NCI-H446 (cell line): ENCODE measurements at places on chromosomes 11 and 22.

DNA sequence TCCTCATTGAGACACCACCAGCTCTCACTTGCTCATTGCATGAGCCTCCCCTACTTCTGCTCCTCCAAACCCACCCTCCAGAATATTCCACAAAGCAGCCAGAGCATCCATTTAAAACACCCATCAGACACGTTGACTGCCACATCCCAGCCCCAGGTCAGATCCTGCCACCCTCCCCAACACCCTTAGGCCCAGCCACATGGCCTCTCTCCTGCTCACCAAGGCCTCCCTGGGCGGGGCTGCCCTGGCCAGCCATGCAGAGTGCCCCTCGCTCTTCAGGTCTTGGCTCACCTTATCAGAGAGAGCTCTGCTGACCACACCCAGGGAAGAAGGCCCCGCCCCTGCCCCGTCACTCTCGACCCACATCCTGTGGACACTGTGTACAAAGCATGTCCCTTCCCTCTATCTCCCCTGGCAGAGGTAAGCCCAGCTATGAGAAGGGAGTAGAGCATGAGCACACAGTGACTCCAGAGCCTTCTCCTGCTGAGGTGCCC lies 106.8 kb downstream of the MICAL3 start:
- no peak for DNase-seq

DNA sequence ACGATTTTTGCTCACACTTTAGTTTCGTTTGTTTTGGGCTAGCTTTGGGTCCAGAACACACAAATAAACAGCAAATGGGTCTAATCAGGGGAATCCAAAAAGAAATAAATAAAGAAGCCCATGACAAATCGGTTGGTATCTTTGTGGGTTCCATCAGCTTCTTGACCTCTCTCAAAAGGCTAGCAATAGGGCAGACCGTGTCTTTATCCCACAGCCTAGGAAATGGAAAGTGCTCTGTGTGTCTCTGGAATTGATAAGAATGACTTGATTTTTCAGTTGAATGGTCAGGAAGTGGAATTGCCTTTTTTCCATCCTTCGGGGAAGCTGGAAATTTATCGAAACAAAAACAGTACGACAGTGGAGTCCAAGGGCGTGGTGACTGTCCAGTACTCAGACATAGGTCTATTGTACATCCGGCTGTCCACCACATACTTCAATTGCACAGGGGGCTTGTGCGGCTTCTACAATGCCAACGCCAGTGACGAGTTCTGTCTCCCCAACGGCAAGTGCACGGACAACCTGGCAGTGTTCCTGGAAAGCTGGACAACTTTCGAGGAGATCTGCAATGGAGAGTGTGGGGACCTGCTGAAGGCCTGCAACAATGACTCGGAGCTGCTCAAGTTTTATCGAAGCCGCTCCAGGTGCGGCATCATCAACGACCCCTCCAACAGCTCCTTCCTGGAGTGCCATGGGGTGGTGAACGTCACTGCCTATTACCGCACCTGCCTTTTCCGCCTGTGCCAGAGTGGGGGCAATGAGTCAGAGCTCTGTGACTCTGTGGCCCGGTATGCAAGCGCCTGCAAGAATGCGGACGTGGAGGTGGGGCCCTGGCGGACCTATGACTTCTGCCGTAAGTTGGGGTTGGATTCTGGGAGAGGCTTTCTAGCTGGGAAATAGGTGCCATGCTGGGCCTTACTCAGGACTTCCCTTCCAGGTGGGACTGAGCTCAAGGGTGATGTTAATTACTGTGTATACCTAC lies 28.6 kb downstream of the TECTA start:
- no peak for DNase-seq

DNA sequence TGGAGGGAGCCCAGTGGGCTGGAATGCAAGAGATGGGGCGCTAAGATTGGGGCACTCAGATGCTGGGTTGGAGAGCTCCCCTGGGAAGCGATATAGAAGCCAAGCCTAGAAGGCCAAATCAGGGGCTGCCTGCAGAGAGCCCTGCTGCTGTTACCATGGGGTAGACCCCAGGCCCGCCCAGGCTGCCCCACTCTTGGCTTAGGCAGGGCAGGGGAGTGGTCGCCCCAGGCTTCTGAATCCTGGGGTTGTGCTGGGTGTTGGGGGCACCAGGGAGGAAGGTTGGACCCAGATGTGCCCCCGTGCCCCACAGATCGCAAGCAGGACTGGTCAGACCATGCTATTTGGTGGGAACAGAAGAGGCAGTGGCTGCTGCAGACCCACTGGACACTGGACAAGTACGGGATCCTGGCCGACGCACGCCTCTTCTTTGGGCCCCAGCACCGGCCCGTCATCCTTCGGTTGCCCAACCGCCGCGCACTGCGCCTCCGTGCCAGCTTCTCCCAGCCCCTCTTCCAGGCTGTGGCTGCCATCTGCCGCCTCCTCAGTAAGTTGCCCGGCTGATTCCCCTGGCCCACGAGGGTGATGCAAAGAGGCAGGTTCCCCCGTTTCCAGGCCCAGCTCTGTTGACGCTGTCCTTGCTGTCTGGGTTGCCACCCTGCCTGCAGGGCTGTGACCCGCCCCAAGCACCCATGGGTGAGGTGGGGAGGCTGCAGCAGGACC lies 3.9 kb downstream of the FERMT3 start:
- peak; percentile 53 for DNase-seq

GRCh38 chr11:131874070-131874469 lies 503.7 kb downstream of the NTM start:
- DNase-seq, result no peak

GRCh38 chr11:100766764-100767163 lies 79.7 kb downstream of the ARHGAP42 start:
- DNase-seq, result peak; percentile 56

DNA sequence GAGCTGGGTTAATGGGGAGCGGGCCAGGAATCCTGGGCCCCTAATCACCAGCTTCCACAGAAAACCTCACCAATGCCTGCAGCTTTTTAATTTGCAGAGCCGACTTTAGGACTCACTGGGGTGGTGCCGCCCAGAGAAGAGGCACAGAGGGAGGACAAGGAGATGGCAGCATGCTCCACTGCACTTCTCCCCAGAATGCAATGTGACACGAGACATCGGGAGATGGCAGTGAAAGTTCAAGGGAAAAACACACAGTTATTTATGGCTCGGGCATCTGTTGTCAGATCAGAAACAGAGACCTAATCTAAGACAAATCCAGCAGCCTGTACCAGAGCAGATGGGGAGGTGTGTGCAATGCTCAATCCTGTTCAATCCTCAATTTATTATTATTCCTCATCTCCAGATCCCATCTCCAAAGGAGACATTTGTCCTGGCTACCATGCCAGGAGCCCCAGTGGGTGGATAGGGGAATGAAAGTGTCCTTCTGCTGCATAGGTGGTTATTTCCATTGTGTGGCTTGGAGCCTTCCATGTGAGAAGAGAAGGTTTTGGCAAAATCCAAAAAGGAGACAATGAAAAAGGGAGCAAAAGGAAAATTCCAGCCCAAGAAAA lies 250.0 kb downstream of the NXPE2 start:
- DNase-seq, result no peak

- DNase-seq, result no peak
These were observed 782.9 kb upstream of the API5 start for GRCh38 chr11:42528911-42529310.

DNA sequence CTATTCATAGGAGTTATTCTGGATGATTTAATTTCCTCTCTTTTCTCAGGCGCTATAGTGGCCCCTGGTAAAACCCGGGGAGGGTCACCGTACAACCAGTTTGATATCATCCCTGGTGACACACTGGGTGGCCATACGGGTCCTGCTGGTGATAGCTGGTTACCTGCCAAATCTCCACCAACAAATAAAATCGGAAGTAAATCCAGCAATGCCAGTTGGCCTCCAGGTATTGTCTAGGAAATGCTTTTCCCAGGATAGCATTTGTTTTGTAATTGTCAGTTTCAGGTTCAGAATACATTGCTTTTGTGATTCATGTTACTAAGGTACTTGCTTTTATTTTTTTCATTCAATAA lies 35.6 kb upstream of the ADSL start:
- no peak for DNase-seq

- no peak for DNase-seq
These were observed 60.6 kb upstream of the PPP6R3 start for GRCh38 chr11:68399916-68400315.

DNA sequence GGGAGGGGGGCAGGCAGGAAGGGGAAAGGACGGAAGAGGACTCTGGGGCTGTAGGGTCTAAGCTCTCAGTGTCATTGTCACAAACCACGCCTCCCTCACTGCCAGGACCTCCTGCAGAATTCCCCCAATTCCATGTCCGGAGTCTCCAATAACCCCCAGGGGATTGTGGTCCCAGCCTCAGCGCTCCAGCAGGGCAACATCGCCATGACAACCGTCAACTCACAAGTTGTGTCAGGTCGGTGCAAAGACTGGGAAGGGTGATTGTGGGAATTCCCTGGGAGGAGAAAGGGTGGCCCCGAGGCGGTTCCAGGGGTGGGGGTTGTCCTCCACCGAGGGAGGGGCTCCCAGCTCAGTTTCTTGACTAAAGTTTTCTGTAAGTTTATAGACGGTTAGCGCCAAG lies 86.0 kb downstream of the FEZ1 start:
- no peak for DNase-seq

DNA sequence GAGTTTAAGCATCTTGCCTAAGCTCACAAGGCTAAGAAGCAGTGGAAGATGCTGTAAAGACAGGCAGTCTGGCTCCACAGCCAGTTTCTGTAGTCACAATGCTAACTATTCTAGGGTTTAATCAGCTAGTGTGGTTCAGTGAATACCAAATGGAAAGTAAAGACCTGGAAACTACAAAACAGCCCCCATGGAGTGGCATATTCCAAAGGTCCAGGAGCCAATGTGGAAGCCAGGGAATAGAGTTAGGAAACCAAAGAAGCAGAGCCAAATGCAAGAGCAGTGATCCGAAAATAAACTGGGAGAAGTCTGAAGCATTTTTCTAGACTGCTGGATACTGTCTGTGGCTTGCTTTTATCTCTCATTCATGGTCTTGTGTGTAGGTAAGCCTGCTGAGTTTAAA lies 731.2 kb upstream of the ANO5 start:
- DNase-seq, result no peak

GRCh38 chr22:45105281-45105702 lies 58.4 kb upstream of the NUP50 start:
- DNase-seq, result no peak

- DNase-seq, result no peak
These were observed 16.9 kb upstream of the TMPRSS6 start for GRCh38 chr22:37126383-37126782.

DNA sequence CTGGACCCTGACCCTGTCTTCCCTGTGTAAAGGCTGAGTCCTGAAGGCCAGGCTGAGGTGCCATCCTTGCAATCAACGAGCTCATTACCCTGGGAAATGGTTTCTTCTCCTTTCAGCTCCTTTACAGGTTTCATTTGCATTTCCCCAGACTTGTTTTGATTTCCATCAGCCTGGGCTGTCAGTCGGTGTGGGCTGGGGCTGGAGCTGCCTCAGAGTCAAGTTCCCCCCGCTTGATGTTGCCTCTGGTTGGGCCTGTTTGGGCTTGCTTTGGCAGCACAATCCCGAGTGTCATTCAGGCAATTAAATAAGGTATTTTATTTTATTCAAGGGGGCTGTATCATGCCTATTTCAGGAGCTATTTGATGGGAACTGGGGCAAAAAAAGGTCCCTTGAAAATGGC lies 424.9 kb downstream of the INSC start:
- no peak for DNase-seq

GRCh38 chr22:35900483-35901168 lies 128.0 kb downstream of the RBFOX2 start:
- no peak for DNase-seq

- no peak for DNase-seq
These were observed 38.7 kb upstream of the CDON start for GRCh38 chr11:126101251-126101929.

GRCh38 chr11:76667271-76667818 lies 3.2 kb downstream of the LRRC32 start:
- no peak for DNase-seq
